Bronchial epithelial cell (primary cell): ENCODE measurements at places on chromosomes 13 and 19. TPM values are rescaled to one million over a fixed set of nuclear protein-coding genes. Genes with fewer than 3 reads are reported as not detected.

GRCh38 chr13:41639237-41639904 lies 182.0 kb downstream of the RGCC start:
- DNase-seq, result no peak

GRCh38 chr19:13972368-13973155 lies 20.3 kb downstream of the DCAF15 start:
- DNase-seq, result no peak

- DNase-seq, result peak; percentile 25
Observed at GRCh38 chr13:23822252-23822824, 66.9 kb downstream of the MIPEP start.

DNA sequence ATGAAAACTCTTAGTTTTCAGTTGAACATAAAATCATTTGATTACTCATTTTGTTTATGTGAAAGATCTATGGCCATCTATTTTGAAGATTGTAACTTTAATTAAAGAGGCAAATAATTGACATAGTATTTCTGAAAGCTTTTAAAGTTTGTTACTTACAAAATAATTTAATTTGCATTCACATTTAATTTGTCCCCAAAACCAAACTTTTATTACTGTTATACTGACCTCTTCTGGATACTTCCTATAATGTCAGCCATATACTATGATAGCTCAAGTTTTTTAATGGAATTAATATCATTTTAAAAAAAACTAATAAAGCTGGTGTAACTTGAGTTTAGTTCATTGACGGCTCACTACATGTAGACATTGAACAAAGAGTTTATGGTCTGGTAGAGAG lies 4.9 kb upstream of the SGCG start:
- DNase-seq, result peak; percentile 21

DNA sequence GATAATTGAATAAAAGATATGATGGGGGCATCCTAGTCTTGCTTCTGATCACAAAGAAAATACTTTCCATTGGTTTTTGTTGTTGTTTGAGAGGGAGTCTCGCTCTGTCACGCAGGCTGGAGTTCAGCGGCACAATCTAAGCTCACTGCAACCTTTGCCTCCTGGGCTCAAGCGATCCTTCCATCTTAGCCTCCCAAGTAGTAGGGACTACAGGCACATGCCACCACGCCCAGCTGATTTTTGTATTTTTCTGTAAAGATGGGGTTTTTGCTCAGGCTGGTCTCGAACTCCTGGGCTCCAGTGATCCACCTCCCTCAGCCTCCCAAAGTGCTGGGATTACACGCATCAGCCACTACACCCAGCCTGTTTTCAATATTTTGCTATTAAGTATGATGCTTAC lies 17.1 kb upstream of the PSMC4 start:
- no peak for DNase-seq

- DNase-seq, result peak; percentile 32
Observed at GRCh38 chr13:50130123-50130946, 115.1 kb downstream of the KCNRG start.

DNA sequence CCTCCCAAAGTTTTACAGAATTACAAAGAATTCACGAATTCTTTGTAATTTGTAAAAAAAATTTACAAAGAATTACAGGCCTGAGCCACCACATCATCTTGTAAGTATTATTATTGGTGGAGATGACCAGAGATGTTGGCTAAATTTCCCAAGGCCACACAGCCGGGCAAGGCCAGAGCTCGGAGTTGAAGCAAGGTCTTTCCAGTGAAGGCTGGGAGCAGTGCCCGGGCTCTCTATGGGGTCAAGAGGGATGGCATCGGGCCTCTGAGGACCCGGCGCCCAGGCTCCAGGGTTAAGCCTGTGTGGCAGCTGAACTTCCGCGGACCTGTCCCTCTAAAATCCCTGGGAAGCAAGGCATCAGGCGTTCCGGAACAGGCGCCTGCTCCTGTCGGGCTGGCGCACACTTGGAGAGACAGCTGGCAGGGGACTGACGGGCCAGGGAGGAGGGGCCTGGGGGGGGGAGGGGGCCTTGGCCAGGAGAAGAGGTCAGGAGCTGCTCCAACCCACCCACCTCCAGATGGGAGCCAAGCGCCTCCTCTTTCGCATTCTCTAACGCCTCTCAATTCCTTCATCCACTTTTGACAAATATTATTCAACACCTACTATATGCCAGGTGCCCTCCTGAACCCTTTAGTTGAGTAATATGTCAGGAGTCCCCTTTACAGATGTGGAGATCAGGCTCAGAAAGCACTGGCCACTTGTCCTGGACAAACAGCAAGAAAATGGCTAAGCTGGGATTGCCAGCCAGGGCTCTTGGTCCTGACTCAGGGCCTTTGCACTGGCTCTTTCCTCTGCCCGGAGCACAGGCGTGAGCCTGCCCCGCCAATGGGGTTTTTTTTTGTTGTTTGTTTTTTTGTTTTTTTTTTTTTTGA lies 36.8 kb upstream of the SEMA6B start:
- DNase-seq, result no peak

- DNase-seq, result no peak
Observed at GRCh38 chr13:28438598-28439334, 56.2 kb downstream of the FLT1 start.

DNA sequence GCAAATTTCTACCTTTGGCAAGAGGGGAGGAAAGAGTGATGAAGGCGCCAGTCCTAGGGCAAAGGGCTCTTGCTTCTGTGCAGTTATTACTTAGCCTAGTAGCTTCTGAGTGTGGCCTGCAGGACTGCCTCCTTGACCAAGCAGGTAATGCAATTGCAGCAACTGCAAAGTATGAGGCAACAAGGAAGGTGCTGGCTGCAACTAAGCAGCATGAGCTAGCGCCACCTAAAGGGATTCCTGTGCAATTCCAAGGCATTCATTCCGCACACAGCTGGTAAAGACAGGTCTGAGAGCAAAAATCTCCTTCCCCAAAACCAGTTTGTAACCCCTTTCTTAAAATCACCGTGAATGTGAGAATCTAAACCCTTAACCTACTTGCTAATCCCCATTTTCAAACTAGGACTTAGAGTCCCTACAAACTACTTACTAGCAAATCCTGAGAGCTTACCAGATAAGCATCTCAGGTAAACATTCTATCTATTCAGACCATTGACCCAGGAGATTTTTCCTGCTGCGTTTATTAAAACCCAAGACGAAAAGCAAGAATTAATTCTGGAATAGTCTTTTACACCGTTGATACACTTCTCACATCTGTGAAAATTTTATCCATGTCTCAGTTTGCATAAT lies 62.9 kb downstream of the DCT start:
- DNase-seq, result peak; percentile 29

GRCh38 chr19:16027528-16027927 lies 48.8 kb upstream of the TPM4 start:
- no peak for DNase-seq

DNA sequence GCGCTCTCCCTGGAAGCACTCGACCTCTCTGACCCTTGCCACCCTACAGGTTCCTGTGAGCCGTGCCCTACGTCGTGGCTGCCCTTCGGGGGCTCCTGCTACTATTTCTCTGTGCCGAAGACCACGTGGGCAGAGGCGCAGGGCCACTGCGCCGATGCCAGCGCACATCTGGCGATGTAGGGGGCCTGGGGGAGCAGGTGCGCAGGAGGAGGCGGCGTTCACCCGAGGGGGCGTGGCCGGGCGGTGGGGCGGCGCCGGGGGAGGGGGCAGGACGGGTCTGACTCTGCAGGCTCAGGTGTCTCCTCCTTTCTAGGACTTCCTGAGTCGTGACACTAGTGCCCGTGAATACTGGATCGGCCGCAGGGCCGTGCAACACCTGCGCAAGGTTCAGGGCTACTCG lies 26.4 kb downstream of the CLEC4M start:
- no peak for DNase-seq

DNA sequence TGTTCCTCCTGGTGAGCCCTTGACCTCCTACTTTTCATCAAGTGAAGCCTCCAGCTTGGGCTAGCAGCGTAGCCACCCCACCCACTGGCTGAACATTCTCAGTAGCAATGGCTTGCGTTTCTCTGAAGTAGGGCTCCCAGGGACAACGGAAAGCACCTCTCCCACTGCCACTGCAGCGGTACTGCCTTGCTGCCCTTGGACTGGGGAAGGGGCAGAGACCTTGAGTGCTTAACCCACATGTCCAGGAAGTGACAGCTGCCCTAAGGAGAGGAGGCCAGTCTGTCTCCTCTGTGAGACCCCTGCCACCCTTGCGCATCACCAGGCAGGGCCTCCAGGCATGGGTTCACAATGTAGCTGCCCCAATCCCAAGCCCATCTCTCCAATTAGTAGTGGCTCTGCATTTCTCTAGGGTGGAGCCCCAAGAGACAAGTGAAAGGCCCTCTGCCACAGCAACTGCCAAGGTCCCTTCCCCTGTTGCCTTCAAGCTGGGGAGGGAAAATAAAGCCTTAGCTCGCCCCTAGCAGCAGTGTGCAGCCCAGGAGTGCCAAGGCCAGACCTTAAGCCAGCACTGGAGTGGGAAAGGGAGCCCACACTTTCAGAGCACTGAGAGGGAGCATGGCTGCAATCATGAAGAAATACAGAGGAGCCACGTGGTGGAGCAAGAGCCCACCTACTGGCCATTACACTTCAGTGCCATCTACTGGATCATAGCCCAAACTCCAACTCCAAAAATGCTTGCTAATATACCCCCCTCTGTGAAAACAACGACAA lies 175.9 kb upstream of the TRPC4 start:
- peak; percentile 37 for DNase-seq

DNA sequence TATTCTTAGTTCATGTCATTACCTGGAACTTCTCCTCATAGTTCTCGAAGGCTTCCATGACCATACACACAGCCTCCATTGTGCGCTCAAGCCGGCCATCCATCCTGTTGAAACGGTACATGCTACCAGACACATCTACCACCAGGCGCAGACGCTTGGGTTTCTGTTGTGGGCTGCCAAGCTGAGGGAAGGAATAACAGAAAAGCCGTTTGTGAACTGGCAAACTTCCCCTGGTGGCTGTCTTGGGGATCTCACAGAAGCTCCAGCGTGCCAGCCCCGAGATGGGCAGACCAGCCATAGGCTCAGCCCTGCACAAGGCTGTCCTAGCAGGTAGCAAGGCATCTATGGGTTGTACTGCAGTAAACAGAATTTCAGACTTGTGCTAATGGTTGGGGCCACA lies 130.1 kb downstream of the RGCC start:
- no peak for DNase-seq

- no peak for DNase-seq
Observed at GRCh38 chr13:25415241-25415640, 43.5 kb downstream of the ATP8A2 start.

GRCh38 chr13:26811581-26811980 lies 51.0 kb upstream of the GPR12 start:
- DNase-seq, result no peak

CERS1 gene
- total RNA-seq, result 0.13 and 0.26 TPM in 2 replicates

GRCh38 chr13:76732367-76732766 lies 153.8 kb downstream of the KCTD12 start:
- no peak for DNase-seq

FCAR gene
- not detected in 2 replicates for total RNA-seq

PRTN3 gene
- not detected in 2 replicates for total RNA-seq
